Activated CD4-positive, alpha-beta T cell treated with anti-CD3 and anti-CD28 coated beads, Interleukin-2, amount 10 ng/mL, durations not matched to agents 7 days and 5 days (primary cell): ENCODE measurements at places on chromosomes 11 and 22. TPM values are rescaled to one million over a fixed set of nuclear protein-coding genes. Genes with fewer than 3 reads are reported as not detected.

MFRP gene
- total RNA-seq, result not detected

SERPING1 gene
- total RNA-seq, result 0.23 TPM

DNA sequence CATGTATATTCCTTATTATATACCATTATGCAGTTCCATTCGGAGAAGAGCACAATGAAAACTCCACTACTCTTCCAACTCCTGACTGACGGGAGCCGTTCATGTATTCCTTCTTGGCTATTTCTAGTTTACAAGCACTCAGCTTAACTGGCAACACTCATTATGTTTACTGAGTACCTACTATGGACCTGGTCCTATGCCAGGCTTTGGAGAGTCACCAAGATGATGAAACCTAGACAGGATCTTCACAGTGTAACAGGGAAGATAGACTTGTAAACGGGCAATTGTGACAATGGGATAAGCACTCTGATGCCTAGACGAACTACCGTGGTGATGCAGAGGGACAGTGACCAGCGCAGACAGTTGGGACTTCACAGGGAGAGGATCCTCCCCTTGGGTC, 22.3 kb upstream of the ST3GAL4 start:
- H3K4me3 ChIP-seq, result no peak overlapping the region
- H3K4me1 ChIP-seq, result peaks cover 15% of the 10 kb centered on the region
- DNase-seq, result no peak
- H3K27me3 ChIP-seq, result no peaks in the 10 kb centered on the region
- no peak overlapping the region for H3K27ac ChIP-seq
- peaks cover 13% of the 10 kb centered on the region for H3K36me3 ChIP-seq

DNA sequence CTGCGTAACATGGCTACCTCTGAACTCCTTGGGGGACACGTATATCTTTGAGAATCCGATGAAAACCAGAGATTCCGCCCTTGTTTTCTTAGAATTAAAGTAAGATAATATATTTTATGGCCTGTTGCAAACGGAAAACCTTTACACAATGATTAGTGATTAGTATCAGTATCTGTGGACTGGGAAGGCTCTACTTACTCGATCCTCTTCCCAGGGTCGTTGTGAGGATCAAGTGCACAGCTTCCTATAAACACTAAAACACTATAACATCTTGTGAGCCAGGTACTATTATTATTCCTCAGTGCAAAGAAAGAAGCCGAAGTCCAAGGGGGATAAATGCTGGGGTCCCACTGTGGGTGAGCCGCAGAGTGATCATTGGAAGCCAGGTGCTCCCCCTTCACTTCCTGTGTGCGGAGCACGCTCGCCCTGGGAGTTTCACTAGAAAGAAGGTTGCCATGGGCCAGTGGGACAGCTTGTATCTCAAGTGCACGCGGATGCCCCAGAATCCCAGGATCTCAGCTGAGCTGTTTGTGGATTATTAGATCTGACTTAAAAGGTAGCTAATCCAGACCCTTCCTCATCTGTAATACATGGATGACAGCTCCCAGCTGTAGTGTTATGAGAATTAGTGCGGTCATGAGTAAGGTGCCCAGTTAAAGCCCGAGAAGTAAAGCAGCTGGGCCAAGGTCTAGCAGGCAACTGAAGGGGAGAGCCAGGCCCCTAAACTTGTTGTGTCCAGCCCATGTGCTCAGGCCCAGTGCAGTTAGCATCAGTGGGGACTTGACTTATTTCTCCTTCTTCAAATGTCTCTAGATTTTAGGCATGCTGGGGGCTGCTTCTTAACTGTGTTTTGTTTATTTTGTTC, 839 bp downstream of the CBY1 start:
- H3K4me1 ChIP-seq, result peaks cover 21% of the 10 kb centered on the region
- H3K27ac ChIP-seq, result peak overlapping the region; percentile 98
- DNase-seq, result peak; percentile 54
- H3K36me3 ChIP-seq, result no peaks in the 10 kb centered on the region
- peak overlapping the region; percentile 91 for H3K4me3 ChIP-seq

LAYN gene
- total RNA-seq, result 0.71 TPM

LIF gene
- 102 TPM for total RNA-seq

- H3K27me3 ChIP-seq, result no peaks in the 10 kb centered on the region
- no peaks in the 10 kb centered on the region for H3K4me1 ChIP-seq
- H3K36me3 ChIP-seq, result peaks cover 6% of the 10 kb centered on the region
- no peak overlapping the region for H3K4me3 ChIP-seq
- no peak for DNase-seq
These were observed 102.8 kb downstream of the ARHGAP32 start for GRCh38 chr11:129089279-129089678.

- peak overlapping the region; percentile 51 for H3K27ac ChIP-seq
- H3K27me3 ChIP-seq, result no peaks in the 10 kb centered on the region
- peaks cover 59% of the 10 kb centered on the region for H3K4me1 ChIP-seq
- H3K4me3 ChIP-seq, result no peak overlapping the region
- H3K36me3 ChIP-seq, result peaks cover 37% of the 10 kb centered on the region
These were observed 82.5 kb downstream of the SGSM3 start for GRCh38 chr22:40452730-40453487.

- H3K27ac ChIP-seq, result no peak overlapping the region
- DNase-seq, result no peak
- H3K36me3 ChIP-seq, result peaks cover 13% of the 10 kb centered on the region
- H3K4me3 ChIP-seq, result no peak overlapping the region
- no peaks in the 10 kb centered on the region for H3K27me3 ChIP-seq
- H3K4me1 ChIP-seq, result no peaks in the 10 kb centered on the region
These were observed 55.4 kb upstream of the B3GNT6 start for GRCh38 chr11:76978818-76979217.

DNA sequence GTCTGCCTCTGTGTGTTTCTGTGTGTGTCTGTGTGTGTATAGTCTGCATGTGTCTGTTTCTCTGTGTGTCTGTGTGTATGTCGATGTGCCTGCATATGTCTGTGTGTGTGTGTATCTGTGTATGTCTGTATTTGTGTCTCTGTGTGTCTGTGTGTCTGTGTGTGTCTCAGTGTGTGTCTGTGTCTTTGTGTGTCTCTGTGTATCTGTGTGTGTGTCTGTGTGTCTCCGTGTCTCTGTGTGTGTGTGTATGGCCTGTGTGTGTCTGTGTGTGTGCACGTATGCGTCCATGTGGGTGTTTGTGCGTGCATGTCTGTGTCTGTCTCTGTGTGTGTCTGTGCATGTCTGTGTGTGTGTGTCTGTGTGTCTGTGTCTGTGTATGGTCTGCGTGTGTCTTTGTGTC, 439 bp downstream of the SNX32 start:
- H3K27me3 ChIP-seq, result peaks cover 23% of the 10 kb centered on the region
- H3K4me1 ChIP-seq, result peaks cover 15% of the 10 kb centered on the region
- no peaks in the 10 kb centered on the region for H3K36me3 ChIP-seq
- DNase-seq, result no peak
- H3K4me3 ChIP-seq, result no peak overlapping the region
- no peak overlapping the region for H3K27ac ChIP-seq

SLC43A3 gene
- 98.2 TPM for total RNA-seq

HEPN1 gene
- not detected for total RNA-seq
